ENCODE measurements at places on chromosomes 7 and 10. TPM values are rescaled to one million over a fixed set of nuclear protein-coding genes. Genes with fewer than 3 reads are reported as not detected.

DNA sequence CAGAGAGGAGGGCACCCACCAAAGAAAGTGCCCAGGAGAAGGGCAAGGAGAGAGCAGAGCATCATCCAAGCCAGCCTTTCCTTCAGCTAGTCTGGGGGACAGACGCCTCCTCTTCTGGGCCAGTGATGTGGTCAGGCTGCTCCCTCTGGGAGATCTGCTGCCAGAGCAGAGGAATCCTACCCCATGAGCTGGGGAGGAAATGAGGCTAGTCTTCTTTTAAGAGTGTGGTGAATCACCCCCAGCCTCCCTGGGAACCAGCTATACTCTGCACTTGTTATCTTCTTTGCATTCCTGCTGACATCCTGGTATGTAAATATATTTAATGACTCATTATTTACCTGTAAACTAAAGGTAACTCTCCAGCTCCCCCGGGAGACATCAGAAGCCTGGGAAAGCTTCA is 41.6 kb upstream of the EPHB6 start:
- no peak for DNase-seq

GRCh38 chr10:44774676-44775401 is 136.3 kb upstream of the TMEM72 start:
- no peak for DNase-seq

DNA sequence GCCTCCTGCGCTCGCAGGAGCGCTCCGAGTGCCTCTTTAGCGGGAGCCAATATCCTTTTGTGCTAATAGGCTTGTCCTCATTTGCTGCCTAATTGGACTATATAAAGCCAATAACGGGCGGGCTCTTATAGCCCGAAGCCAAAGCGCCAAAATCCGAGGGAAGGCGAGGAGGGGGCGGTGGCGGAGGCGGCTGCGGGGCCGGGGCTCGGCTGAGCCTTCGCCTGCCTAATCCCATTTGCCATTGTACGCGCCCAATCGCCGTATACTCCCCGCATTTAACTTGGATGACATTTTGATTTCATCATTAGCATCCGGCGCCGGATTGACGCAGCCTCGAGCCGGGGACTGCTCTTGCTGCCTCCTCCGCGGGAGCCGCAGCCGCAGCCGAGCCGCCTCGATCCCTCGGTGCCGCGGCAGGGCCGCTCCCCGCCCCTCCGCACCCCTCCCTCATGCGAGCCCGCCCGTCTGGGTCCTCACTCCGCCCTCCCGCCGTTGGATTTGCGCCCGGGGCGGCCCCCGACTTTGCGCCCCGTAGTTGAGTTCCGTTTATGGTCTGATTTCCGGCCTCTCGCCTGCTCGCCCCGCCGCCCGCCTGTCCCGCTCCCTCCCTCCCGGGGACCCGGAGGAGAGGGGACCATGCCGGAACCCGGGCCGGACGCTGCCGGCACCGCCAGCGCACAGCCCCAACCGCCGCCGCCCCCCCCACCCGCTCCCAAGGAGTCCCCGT is at the start of gene HMX3:
HMX3 (plus strand) TSS at position 556 of the 727 bp plus-strand sequence; CDS start at position 637, 81 bp downstream.
- DNase-seq, result no peak

DNA sequence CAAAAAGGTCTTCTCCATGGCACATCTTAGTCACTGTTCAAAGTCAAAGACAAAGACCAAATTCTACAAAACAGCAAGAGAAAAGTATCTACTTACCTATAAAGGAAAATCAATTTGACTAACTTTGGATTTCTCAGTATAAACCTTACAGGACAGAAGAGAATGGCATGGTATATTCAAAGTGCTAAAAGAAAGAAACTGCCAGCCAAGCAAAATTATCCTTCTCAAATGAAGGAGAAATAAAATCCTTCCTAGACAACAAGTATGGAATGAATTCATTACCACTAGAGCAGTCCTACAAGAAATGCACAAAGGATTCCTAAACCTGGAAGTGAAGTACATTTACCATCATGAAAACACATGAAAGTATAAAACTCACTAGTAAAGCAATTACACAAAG is 235.5 kb downstream of the STK31 start:
- DNase-seq, result no peak

DNA sequence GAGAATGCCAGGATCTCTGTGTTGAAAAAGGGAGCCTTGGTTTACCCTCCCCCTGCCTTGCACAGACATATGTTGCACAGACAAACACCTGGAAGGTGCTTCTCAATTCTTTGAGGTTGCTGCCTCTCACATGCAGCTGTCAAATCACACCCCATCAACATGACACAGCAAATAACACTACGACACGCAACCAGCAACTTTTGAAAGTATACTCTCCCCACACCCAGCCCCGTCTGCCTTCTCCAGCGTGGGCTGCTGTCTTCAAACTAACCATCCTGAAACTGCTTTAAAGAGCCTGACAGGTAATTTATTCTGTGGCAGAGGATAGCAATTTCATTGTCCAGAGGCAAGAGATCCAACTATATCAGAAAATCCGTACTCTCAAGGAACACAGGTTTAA is 136.1 kb downstream of the PLXNA4 start:
- no peak for DNase-seq

DNA sequence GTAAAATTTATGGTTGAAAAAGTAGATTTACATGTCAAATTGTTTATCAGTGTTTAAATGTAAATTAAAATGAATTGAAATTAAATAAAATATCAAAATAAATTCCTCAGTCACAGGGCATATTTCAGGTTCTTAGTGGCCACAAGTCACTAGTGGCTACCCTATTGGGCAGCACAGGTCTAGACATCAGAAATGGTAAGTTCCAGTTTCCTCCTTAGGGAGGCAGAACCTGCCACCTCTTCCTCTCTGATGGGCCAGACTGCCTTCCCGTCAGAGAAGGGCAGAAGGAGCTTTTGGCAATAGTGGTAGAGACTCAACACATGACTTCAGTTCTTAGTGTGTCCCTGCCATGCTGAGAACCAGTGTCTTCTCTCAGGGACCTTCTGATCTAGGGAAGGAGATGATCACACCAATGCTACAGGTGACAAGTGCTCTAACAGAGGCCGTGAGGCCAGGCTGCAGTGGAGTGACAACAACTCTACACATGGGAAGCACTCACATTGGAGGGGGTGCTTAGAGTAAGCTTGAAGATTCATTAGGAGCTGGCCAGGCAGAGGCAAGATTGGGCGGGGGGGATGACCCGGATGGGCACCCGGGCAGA is 14.4 kb upstream of the PCBD1 start:
- no peak for DNase-seq

Gene TEX47
- not detected for total RNA-seq

Gene CTNNA3
- total RNA-seq, result 6.9 TPM

Gene ATP6V0A4
- not detected for total RNA-seq

Data from uterus (tissue), 4 donors.